LoVo (cell line): ENCODE measurements at places on chromosomes 16 and 17.

- DNase-seq = no peak
These were observed 2.1 kb downstream of the P2RX5 start for GRCh38 chr17:3693829-3694231.

DNA sequence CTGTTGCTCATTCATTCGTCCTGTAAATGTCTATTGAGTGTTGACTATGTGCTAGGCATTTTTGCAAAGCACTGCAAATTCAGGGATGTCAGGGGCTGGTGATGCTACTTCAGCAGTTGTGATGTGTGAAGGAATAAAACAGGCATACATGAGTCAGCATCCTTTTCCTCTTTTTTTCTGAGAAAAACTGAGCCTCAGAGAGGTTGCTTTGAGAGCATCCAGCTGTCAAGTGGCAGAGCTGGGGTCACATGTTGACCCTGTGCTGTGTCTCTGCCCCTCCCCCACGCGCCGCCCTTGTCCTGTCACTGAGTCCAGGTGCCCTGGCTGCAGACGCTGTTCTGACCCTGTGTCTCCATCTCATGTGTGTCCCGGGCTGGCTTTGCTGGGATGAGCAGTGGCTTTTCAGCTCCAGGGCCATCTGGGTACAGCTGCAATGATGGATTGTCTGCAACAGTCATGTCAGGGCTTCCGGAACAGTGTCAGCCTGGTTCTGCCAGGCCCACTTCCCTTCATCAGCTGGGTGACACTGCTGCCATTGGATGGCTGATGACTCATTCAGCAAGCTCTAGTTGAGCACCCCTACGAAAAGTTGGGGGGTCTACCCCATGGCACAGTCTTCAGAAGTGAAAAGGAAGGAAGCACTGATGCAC, 14.9 kb downstream of the SEC14L5 start:
- no peak for DNase-seq

GRCh38 chr16:75983296-75983695, 257.0 kb upstream of the CPHXL start:
- no peak for DNase-seq

DNA sequence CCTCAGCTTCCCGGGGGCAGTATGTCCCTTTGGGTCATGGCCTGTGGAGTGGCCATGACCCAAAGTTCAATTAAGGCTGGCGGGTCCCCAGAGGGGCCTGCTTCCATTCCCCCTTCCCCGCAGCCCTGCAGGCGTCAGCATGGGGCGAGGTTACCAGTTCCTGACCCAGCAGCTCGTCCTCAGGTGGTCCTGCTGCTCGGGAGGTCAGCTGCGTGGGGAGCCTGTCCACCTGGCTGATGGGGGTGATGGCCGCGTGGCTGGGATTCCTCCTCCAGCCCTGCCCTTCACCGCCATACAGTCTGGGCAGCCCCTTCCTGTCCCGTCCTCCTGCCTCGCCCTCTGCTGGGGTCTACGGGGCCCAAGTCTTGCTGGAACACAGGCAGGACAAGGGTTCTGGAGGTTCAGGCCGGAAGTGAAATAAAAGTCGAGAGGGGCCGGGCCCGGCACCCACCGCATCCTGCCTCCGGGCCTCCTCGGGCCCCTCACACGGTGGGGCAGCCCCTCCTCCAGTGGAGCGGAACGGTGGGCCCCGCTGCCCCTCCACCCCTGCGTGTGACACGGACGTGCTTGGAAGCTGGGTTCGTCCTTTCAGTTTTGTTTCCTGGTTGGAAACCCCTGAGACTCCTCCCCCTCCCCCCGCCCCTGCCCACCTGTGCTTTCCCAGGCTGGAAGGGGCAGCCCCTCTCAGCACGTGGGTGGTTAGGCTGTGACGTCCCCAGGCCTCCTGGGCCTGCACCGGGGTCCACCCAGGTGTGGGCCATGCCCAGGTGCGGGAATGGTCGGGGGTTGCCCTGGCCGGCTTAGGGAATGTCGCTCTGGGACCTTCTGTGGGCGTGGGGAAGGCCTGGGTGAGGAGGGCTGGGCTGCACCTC, 6.8 kb downstream of the UBALD2 start:
- no peak for DNase-seq

GRCh38 chr17:46818316-46818928, at the start of gene WNT3:
Gene WNT3 (minus strand): TSS chr17:46818692. CDS start chr17:46818597, 95 bp downstream.
- no peak for DNase-seq

- DNase-seq = peak; percentile 93
These were observed 21.0 kb downstream of the SOX8 start for GRCh38 chr16:1002399-1003166.
